Activated naive CD8-positive, alpha-beta T cell treated with anti-CD3 and anti-CD28 coated beads, Interleukin-2, amount 10 ng/mL, durations not matched to agents 7 days and 5 days (primary cell): ENCODE measurements at places on chromosomes 4 and X.

- no peak for DNase-seq
Measured at GRCh38 chr4:115090483-115091075, 22.8 kb downstream of the NDST4 start.

DNA sequence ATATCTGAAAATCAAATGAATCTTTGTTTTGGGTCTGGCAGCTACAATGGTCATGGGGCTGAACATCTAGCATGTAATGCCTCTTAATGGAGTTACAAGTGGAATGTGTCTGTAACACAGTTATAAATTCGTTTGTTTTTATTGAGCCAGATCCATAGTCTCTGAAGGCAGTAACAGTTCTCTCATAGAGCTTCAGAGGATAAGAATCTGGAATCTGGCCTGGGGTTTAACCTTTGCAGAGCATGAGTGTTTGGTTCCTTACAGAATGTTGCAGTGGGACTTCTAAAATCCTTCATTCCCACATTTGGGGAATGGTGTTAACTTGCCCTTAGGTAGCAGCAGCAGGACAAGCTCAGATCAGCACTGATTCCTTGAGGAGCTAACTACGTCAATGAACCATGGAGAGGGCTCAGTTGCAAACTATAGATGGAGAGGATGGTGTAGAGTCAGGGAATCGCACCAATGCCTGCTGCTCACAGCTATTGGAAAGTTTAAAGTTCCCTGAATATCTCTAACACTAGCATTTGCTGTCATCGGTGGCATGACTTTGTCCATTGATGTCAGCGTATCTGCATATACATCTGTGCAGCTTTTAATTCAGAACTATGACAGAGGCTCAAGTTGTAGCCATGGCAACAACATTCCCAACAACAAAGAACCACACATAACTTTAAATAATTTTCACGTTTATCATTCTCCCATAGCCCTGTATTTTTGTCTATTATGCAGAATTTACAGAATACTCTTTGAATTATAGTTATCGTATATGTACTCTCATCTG, 72.2 kb downstream of the RASGEF1B start:
- DNase-seq: no peak

DNA sequence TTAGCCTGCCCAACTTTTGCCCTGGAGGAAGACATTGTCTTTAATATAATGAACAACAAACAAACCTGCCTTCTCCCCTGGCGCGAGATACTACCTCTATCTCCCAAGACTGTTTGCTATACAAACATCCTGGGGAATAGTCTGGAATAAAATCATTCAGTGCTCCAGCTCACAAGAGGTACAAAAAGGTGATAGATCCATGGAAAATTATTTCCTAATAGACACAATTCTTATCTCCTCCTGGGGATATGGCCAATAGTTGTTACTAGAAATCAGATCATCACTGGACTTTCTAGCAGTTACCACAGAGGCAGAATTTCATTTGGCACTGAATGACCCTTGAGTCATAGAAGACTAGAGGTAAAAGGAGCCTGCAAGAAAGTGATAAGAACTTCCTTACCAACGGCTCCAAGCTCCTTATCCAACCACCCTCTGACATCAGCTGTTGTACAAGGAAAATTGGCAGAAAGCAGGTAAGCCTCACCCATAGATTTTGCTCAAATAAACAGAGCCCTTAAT, 38.1 kb downstream of the MID1 start:
- DNase-seq: no peak

DNA sequence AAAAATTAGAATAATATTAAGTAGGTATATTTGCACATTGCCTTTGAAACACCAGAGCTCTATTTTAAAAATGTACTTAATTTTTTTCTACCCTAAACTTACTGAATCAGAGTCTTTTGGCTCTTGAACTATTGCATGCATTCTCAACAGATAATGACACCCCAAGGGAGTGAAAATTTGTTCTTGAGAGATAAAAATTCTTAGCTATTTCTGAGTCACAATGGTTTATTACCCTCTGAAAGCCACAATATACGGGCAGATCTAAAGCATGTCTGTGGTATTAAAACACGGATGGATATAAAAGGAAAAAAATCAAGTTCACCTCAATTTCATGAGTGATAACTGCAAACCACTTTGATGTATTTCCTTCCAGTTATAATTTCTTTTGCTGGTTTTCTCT, 636.3 kb upstream of the FTHL17 start:
- DNase-seq: no peak

DNA sequence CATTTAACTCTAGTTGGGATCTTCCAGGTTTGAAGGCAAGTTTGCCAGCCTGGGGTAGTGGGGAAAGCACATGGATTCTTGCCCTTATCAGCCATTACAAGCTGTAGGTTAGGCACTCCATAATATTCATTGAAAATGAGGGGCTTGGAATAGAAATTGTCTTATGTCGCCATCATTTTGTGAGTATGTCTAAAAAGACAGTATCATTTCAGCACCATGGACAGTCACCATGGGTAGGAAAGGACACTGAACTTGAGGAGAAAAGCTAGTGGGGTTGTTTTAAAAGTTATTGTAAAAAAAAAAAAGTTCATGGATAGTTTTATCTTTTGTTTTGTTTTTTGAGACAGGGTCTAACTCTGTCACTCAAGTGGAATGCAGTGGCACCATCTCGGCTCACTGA, 356.1 kb downstream of the HNRNPD start:
- DNase-seq: no peak

GRCh38 chr4:123675567-123675966, 279.0 kb downstream of the SPRY1 start:
- no peak for DNase-seq

GRCh38 chrX:43718956-43719355, 62.9 kb downstream of the MAOA start:
- DNase-seq: no peak

- no peak for DNase-seq
Measured at GRCh38 chr4:180617196-180617595, 1626.0 kb upstream of the TENM3 start.

GRCh38 chr4:81826335-81826734, 354.6 kb upstream of the RASGEF1B start:
- no peak for DNase-seq

- no peak for DNase-seq
Measured at GRCh38 chr4:14277505-14277904, 650.0 kb upstream of the BOD1L1 start.

- DNase-seq: no peak
Measured at GRCh38 chrX:7351926-7352325, 204.0 kb upstream of the PUDP start.

GRCh38 chr4:128123036-128123435, 61.9 kb downstream of the LARP1B start:
- no peak for DNase-seq

GRCh38 chr4:121562811-121563210, 134.0 kb downstream of the ANXA5 start:
- DNase-seq: no peak

GRCh38 chrX:19627533-19627932, 112.2 kb upstream of the MAP3K15 start:
- DNase-seq: no peak

GRCh38 chrX:132539611-132540010, 50.8 kb upstream of the MBNL3 start:
- DNase-seq: no peak

DNA sequence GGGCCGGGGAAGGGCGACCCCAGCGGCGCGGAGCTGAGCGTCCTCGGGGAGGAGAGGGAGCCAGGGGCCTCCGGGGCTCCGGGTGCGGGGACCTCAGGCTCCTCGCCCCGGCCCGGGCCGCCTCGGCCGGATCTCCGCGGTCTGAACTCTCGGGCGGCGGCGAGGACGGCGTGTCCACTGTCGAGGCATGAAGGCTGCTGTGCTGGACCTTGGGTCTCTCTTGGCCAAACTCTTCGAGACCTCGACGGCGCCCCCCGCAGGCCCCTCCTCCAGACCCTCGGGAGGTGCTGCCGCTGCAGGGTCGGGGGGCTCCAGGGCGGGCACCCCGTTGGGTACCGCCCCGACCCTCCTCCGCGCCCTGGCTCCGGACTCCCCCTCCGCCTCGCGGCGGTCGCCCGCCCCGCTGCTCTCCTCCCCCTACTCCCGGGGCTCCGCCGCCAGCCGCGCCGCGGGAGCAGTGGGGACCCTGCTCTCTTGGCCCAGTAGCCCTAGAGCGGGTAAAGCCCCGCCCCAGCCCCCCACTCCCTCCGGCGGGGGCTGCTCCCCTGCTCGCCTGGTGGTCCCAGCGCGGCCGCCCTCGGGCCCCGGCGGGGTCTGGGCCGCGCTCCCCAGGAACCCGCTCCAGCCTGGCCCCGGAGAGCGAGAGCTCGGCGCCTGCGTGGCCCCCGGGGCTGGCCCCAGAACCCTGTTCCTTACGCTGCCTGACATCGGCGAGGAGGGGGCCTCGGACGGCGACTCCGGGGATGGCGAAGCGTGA, 564 bp downstream of the FAM149A start:
- DNase-seq: peak; percentile 32

GRCh38 chrX:66728818-66729271, 90.0 kb upstream of the EDA2R start:
- peak; percentile 57 for DNase-seq

DNA sequence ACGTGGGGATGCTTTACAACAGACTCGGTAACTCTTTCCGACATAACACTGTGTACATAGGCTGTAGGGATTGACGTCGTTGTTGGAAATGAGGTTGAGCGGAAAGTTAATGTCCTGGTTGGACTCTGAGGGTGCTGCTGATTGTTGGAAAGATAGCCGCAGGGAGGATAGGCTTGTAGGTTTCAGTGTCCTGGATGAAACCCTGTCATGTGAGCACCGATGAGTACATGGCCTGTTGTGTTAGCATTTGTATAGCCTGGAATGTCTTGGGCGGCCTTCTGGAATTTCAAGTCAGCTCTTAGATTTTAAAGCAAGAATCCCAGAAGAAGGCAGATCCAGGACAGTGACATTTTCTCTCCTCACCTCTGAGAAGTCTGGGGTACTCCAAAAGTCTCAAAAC, 63.3 kb downstream of the TBC1D14 start:
- no peak for DNase-seq

- no peak for DNase-seq
Measured at GRCh38 chrX:74187211-74187610, 116.8 kb upstream of the ZCCHC13 start.

GRCh38 chr4:188552741-188553275, 413.6 kb downstream of the TRIML1 start:
- no peak for DNase-seq

DNA sequence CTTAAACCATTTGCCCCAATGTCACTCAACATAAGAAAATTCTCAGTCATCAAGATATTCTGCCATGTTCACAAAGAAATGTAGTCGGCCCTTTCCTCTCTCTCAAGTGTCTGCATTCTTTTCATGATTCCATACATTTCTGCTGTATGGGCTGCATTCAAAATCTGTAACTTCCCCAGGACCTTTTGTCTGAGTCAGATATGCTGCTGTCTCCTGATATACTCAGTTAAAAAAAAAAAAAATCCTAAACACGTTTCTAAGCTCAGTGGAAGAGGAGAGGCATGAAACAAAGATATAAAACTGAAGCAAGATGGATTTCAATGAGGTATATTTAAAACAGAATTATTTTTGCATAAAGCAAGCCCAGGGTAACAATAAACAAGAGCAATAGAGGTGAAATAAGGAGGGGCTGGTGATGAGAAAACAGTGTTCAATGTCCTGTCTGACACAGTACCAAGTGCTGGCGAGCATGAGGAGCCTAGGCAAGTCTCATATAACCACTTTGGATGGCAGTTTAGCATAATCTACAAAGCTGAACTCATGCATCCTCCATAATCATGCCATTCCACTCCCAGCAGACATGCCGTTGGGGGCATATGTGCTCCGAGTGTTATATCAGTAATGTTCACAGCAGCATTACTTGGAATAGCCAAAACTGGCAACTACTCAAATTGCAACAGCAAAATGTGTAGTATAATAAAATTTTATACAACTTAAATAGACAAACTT, 76.7 kb downstream of the MANBA start:
- no peak for DNase-seq

- no peak for DNase-seq
Measured at GRCh38 chr4:53644607-53645006, 53.3 kb upstream of the LNX1 start.

DNA sequence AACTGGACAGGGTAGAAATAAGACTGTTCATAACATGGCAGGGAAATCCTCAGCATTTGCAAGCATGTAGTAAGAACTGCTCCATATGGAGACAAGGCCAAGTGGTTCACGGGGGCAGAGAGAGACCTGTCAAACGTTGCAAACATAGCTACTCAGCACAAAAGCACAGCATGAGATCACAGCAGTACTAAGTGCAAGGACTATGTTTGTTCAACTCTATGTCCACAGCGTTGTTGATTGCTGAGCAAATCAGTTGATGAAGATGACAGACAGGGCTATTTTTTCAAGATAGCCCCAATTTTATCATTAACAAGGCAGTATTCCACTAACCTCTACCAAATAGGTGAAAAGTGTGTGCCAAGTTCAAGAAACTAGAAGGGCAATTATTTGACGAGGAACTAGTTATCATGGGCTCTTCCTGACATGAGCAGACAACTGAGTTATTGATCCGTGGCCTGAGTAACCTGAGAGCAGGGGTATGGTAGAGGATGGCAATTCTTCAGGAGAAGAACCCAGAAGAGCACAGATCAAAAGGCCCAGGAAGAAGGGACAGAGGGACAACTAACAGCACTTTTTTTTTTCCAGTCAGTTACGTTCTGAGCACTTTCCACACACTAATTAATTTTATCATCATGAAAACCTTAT, 57.4 kb downstream of the SPOCK3 start:
- no peak for DNase-seq

- no peak for DNase-seq
Measured at GRCh38 chrX:41785685-41786084, 61.7 kb downstream of the GPR82 start.

DNA sequence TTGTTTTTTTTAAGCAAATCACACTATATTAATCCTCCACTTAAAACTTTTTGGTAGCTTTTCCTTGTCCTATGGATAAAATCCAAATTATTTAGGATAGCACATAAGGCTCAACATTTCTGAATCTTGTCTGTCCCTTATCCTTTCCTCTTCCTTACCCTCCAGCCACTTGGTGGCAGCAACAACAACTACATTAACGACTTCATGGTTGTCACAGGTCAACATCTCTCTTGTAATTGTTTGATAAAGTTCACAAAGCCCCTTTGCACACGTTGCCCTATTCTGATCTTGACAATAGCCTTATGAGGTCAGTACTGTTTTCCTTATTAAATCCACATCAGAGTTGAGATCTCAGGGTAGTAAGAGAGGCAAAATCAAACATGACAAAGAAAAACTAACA, 269.0 kb upstream of the PABPC4L start:
- no peak for DNase-seq

- no peak for DNase-seq
Measured at GRCh38 chr4:57182132-57182874, 72.1 kb upstream of the IGFBP7 start.
